ENCODE measurements at places on chromosomes 11 and 22. TPM values are rescaled to one million over a fixed set of nuclear protein-coding genes. Genes with fewer than 3 reads are reported as not detected.

ANO5 gene
- total RNA-seq: 0.02 TPM

PCNX3 gene
- total RNA-seq: 48.1 TPM

GLYAT gene
- not detected for total RNA-seq

MFNG gene
- 169 TPM for total RNA-seq

MN1 gene
- total RNA-seq: 0.16 TPM

SCN3B gene
- not detected for total RNA-seq

MYRF gene
- 0.93 TPM for total RNA-seq

All from activated naive CD4-positive, alpha-beta T cell treated with anti-CD3 and anti-CD28 coated beads, Interleukin-2, amount 50 U/mL, for 72 hours (primary cell).